ENCODE measurements at places on chromosomes 7 and 10.

- DNase-seq = no peak
Observed at GRCh38 chr10:113226399-113226798, 276.4 kb downstream of the TCF7L2 start.

DNA sequence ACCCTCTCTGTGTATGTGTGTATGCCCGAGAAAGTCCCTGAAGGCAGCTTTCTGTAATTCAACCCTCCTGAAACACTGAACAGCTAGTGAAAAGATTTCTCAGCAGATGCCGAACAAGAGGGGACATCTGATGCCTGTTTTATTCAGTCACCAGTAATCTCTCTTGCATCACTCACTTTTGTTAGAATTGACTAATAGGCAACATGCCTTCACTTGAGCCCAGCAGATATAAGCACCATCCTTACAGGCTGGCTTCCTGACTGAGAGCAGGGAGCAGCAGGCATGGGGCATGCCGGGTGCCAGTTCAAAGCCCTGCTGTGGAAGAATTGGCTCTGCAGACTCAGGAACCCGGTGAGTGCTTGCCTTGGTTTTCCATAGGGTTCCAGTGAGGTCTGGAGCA, at the start of gene ABCA13:
TSS of gene ABCA13 (plus strand) at position 257 of the 400 bp plus-strand sequence. CDS start at position 283, 26 bp downstream.
- no peak for DNase-seq

GRCh38 chr10:117615649-117616048, 73.1 kb downstream of the EMX2 start:
- no peak for DNase-seq

GRCh38 chr10:63722537-63722936, 201.3 kb downstream of the REEP3 start:
- no peak for DNase-seq

DNA sequence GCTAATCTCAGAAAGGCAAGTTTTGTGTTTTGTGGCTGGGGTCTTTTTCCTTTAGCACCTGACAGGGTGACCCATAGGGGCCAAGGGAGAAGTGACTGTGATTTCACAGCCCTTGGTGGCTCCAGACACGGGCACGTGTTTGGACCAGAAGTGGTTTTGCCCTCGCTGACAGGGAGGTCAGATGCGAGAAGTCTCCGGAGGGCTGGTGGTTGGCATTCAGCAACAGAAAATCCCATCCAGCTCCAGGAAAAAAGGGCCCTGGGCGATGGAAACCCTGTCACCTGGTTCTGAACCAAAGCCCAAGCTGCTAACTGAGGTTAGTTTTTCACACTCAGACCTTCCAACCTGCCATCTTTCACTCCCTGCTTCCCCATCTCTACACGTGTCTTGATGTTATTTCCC, 272.9 kb downstream of the TRIL start:
- no peak for DNase-seq

GRCh38 chr7:123096976-123097375, 101.5 kb upstream of the TAS2R16 start:
- no peak for DNase-seq

DNA sequence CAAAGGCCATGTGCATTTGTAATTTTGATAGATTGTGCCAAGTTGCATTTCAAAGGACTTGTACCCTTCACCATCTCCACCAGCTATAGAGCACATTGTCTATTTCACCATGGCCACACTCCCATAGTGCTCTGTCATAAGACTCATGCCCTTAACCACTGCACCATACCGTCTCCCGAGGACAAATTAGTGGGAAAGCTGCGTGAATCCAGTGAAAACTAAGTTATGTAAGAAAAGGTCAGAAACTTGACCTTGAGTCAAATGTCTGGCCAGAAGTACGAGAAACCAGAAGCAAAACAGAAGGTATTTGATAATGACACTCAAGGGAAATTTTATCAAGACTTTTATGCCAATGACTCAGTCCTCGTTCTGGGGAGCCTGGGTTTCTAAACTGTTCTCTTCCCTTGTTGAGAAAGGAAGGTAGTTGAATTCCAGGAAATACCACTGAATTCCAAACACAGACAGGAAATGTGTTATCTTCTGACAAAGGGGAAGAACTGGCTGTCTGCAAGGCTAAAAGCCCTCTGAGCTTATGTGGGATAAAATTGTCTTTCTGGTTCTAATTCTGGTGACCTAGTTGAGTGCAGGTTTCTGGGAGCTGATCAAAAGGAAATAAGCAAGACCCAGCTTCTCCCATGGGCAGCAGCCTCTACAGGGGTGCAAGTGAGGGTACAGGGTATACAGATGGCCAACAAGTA, 49.7 kb downstream of the CDK1 start:
- no peak for DNase-seq

DNA sequence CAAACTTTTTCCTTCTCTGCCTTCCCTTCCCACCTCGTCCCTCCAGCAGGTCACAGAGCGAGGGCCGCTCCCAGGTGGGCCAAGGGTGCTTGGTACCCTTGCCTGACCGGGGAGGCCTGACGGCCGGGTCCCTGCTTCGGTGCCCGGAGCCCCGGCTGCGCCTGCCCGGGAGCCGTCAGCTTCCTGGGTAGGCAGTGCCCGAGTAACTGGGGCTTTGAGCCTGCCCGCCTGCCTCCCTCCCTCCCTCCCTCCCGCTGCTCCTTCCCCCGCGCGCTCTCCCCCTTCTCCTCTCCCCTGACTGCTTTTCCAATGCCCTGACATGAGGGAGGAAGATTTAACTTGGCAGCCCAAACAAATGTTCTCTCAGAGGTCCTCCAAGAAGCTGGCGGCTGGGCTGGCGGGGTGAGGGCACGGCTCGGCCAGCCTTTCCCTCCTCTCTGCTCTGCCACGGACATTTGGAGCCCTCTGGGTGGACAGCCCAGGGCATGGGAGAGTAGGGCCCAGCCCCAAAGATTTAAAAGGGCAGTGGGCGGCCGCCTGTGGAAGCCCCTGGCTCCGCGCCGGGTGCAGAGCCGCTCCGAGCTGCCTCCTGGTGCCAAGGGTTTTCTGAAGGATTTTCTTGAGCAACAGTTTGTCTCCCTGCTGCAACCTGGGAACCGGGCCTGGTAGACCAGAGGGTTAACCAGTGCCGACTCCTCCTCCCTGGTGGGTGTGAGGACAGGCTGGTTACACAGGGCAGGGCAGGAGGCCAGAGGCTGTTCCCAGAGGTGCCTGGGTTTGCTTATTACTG, 2.0 kb downstream of the ZMIZ1 start:
- no peak for DNase-seq

GRCh38 chr7:93717217-93717900, 142.8 kb upstream of the CALCR start:
- no peak for DNase-seq

GRCh38 chr10:128096486-128097199, 29.6 kb downstream of the MKI67 start:
- DNase-seq = no peak

DNA sequence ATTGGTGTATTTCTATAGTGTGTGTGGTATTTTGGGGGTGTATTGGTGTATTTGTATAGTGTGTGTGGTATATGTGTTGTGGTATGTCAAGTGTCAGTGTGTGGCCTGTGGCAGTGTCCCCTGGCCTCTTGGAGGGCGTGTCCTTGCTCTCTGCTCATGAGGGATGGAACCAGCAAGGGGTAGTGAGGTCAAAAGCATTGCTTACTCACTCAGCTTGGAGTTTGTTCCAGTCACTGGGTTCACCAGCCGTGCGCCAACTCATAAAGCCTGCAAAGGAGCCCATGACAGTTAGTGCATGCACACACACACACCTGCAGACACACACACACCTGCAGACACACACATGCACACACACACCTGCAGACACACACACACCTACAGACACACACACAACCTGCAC, 4.3 kb upstream of the TRPV6 start:
- DNase-seq = no peak

DNA sequence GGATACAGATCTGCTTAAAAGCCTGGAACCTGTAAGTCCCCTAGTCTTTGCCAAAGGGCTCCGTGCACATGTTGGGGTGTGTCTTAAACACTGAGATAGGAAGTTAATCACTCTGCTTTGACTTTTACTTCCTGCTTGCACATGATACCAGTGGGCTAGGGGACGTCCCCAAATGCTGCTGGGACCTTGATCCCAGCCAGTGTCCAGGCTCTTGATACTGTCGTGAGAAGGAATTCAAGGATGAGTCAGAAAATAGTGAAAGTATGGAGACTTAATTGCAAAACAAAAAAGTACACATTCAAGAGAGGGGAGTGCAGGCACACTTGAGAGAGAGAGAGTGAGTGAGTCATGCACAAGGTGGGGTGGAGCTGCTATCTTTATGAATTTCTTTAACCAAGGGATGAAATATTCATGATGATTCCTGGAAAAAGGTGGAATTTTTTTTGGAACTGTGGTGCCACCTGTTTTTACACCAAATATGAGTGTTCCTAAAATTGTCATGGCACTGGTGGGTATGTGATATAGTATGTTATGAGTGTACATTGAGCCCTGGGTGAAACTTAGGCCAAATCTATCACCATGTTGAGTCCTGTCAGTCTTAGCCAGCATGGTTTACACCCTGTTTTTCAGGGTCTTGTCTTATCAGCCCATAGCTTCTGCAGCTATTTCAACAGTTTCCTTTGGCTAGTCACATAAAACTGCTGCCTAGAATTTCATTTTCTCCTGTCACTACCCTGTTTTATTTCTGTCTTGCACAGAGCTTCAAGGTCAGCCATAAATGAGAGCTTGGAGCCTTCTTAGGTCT, 88.3 kb upstream of the CYP26C1 start:
- DNase-seq = no peak

GRCh38 chr7:70178787-70179186, 580.5 kb downstream of the AUTS2 start:
- DNase-seq = no peak

- no peak for DNase-seq
Observed at GRCh38 chr10:79425074-79425532, 20.3 kb downstream of the ZCCHC24 start.

- no peak for DNase-seq
Observed at GRCh38 chr7:139721417-139721816, 56.4 kb downstream of the HIPK2 start.

DNA sequence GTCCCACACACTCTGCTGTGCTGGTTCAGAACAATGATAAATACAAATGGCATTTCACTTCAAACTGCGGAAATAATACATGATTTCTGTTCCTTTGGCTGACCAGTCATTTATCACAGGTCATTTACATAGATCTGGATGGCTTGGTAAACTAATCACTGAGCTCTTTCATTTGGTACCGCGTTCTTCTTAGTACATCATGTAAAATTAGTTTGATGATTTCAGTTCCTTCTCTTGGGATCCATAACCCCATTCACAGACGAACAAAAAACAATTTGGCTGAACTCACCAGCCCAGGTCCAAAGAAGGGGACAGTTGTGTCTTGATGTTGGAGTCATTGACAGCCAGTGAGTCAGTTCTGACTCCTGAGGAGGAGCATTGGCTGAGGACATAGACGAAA, 689.8 kb downstream of the INHBA start:
- no peak for DNase-seq

DNA sequence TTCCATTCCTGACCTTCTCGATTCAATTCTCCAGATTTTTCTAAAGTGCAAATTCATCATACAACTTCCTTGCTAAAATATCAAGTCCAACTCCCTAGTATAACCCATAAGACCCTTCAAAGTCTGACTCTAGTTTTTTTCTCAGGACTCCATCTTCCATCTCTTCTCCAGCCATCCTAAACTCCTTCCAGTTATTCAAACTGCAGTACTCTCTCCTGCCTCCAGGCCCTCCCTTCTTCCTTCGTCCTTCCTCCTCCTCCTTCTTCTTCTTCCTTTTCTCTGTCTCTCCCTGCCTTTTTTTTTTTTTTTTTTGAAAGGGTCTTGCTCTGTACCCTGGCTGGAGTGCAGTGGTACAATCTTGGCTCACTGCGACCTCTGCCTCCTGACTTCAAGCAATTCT, 111.9 kb downstream of the RELN start:
- no peak for DNase-seq

DNA sequence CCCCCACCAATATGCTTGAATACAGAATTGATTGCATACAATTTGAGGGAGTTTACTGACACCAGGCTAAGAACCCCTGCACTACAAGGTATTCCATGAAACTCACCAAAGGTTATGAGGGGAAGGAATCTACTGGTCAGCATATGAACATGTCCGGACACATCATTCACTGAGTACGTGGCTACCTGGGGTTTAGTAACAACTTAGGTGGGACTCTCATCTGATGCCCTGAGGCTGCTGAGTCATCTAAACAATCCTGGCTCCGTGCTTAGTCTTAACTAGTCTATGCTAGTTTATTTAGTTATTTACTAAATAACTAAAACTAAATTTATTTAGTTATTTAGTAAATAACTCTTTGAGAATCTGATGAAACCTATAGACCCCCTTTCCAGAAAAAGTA, 11.3 kb downstream of the PI4K2A start:
- no peak for DNase-seq

GRCh38 chr10:85608706-85609105, 757.9 kb downstream of the GRID1 start:
- no peak for DNase-seq

DNA sequence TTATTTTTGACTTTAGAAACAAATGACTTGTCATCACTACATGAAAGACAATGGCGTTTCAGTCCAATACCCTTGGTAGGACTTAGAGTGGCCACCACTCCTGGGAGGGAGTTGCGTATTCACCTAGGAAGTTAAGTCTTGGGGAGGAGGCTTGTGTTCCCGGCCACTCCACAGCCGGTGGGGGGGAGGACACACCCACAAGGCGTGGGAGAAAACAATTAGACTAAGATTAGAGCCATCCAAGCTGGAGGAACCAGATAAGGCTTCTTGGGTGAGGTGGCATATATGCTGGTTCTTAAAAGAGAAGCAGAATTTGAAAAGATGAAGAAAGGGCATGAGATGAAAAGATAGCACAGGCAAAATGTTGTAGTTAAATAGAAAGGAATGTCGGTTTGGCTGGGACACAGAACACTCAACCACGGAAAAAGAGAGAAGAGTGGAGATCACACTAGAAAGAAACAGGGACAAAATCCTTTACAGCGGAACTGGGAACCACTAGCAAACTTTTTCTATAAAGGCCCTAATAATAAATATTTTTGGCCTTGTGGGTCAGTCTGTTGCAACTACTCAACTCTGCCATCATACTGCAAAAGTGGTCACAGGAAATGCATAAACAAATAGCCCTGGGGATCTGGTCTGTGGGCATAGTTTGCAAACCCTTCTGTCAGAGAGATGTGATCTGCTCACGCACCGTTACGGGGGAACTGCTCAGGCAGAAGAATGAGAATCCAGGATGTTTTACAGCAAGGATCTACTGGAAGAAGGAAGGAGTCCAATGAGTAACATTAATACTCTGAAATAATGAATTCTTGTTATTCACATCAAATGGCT, 651.8 kb downstream of the PARD3 start:
- DNase-seq = no peak

DNA sequence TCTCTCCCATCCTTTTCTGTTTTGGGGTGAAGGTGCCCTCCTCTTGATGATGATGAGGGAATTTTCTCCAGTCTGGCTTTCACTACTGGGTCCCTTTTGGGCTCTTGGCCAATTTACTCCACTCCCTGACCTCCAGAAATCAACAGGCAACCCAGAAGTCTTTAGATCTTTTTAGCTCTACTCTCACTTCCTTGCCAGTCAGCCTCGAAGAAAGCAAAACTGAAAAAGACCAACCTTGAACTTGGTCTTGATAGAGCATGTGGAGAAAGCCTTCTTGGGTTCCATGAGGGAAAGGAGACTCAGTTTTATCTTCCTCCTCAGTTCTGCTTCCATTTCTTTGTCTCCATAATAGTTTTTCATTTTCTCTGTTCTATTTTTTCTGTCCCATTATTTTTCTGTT, 91.4 kb upstream of the NPVF start:
- DNase-seq = no peak

GRCh38 chr10:49254556-49255318, 44.2 kb upstream of the C10orf71 start:
- DNase-seq = no peak

- DNase-seq = no peak
Observed at GRCh38 chr10:85666102-85666501, 700.5 kb downstream of the GRID1 start.
